Stromal cell of bone marrow (primary cell): ENCODE measurements at places on chromosomes 12 and 14.

DNA sequence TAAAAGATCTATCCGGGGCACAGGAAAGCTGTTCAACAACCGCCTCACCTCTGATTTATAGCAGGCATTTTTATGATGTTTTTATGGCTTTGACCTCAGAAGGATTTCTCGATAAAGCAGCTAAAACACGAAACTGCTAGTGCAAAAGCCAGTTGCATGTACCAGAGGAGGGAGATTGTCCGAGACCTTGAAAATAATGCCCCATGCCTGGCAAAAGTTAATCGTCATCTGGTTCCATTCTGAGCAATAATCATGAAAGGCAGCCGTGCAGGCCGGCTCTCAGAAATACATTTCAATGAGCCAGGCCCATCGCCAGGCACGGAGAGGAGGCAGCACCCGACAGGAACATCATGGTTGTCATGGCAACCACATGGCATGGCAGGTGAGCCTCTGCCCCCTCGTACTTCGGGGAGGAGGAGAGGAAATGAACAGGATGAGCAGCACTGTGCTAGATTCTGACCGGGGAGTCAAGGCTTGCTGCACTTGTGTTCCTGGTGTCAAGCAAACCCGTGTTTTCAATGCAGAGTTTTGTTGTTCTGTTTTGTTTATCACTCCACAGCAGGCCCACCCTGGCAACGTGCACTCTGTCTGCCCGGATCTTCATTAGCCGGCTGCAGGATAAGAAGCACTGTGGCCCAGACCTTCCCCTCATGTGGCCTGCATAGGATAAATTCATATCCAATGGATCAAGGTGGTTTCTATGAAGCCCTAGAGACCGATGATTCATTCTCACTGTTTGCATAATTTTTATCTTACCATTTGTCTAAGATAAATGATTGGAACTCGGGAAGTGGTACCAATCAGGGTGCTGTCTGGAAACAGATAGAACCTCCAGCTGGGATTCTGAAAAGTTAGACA is 160.2 kb downstream of the RIMBP2 start:
- no peak for DNase-seq

GRCh38 chr12:107258780-107259179 is 165.4 kb upstream of the CRY1 start:
- DNase-seq, result no peak

DNA sequence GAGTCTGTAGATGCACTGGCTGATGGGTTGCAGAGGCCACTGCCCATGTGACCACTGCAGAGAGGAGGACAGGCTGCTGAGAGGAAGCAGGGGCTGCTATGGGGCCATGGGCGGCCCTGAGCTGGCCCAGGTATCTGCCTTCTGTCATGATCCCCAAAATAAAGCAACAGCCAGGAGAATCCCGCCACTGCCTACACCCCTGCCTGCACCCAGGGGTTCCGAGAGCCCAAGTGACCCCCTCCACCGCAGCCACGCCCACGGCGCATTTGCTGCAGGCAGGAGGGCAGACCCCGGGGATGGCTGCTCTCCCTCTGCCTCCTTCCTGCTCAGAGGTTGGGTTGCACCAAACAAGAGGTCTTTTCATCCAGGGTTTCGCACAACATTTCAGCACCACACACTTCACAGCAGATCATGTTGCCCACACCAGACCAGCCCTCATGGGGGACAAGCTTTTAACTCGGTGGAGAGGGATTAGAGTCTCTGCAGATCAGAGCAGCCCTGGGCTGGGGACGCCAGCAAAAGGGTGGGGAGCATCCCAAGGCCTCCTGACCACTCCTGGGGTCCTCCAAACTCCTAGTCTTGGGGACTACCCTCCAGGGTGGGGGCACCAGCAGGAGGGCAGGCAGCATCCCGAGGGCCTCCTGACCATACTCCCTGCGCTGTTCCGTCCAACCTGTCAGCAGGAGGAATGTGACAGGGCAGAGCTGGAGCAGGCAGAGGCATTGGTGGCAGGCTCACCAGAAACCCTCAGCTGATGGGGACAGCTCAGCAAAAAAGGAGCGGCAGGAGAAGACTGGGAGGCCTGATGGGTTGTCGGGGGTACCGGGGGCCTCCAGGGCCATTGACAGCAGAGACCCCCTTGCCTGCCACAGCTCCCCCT is 14.1 kb downstream of the CCDC85C start:
- DNase-seq, result no peak

- no peak for DNase-seq
These were observed 901 bp downstream of the B3GNT4 start for GRCh38 chr12:122204167-122205052.

DNA sequence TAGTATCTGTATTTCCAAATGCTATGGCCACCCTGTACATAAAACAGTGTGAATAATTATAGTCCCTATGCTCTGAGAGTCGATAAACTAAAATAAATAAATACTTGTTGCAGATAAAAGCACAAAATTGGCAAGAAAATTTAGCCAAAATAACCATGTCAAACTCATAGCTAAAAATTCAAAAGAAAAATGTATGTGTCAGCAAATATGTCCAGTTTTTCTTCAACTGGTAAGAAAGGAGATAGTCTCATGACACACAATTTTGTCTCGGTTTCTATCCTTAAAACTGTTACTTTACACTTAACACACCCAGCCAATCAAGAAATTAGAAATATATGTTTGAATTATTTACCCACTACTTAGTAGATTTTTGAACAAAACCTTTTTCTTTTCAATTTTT is 145.6 kb upstream of the FSCB start:
- DNase-seq, result no peak

DNA sequence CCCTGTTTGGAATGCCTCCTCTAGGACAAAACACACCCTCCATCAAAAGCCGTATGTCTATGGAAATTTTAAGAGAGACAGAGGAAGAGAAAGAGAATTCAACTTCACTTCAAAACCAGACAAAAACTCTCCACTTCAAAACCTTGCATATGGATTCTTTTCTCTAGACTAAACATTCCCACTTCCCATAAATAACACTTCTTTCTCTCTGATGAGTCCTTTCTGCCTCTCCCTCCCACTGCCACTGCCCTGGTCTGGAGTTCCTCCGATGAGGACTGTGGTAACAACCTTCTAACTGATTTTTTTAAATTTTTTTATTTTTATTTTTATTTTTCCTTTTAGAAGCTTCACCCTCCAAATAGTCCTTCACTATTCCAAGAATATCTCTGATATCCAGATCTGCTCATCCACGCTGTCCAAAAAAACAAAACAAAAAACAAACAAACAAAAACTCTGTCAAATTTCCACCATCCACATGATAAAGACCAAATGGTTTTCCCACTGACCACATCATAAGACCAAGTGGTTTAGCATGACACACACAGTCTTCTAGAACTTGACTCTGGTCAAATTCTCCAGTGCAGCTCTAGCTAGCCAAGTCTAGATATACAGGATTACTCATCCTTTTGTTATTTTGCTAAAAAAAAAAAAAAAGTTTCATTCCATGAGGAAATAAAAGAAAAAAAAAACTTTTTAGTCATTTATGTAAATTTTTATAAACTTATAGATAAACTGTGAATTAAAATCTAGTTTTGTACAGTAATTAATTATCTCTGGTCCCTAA is 256.0 kb downstream of the PPFIA2 start:
- peak; percentile 90 for DNase-seq
